Fibroblast of skin of right biceps (primary cell): ENCODE measurements at places on chromosomes 1 and 21.

GRCh38 chr1:177329871-177330270, 159.1 kb downstream of the BRINP2 start:
- DNase-seq: no peak

GRCh38 chr1:211326528-211327345, at the start of gene TRAF5:
TSS of gene TRAF5 (plus strand) at chr1:211326833. CDS start at chr1:211353240, 26,407 bp downstream.
- DNase-seq: peak; percentile 53

DNA sequence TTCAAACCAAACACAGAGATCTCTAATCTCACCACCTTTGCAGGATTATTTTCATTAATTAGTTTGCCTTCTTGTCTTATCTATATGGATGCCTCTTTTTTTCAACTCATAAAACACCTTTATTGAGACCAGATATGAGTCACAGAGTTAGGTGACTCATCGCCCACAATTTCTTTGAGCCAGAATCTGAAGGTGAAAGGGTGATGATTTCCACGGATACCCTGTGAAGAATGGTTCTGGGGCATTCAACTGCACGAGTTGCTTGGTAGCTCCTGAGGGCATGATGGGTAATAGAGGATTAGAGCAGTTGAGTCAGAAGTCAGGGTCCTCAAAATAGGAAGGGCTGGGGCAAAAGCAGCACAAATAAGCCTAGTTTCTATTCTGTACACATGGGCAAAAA, 128.2 kb downstream of the TBX19 start:
- DNase-seq: peak; percentile 24

DNA sequence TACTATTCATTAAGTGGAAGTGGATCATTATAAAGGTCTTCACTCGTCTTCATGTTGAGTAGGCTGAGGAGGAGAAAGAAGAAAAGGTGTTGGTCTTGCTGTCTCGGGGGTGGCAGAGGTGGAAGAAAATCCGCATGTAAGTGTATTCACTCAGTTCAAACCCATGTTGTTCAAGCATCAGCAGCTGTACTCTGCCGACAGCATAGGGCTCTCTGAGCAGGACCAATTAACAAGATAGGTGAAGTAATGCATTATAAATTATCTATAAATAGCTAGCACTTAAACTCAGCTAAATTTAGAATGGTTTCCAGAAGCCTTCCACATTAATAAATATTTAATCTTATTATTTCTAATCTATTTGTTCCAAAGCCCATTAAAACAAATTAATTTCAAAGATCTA, 116.8 kb downstream of the RGS2 start:
- DNase-seq: no peak
